ENCODE measurements at places on chromosomes 3 and 15.

GRCh38 chr3:63921741-63922482 lies 9.7 kb upstream of the SCAANT1 start:
- DNase-seq, result no peak

DNA sequence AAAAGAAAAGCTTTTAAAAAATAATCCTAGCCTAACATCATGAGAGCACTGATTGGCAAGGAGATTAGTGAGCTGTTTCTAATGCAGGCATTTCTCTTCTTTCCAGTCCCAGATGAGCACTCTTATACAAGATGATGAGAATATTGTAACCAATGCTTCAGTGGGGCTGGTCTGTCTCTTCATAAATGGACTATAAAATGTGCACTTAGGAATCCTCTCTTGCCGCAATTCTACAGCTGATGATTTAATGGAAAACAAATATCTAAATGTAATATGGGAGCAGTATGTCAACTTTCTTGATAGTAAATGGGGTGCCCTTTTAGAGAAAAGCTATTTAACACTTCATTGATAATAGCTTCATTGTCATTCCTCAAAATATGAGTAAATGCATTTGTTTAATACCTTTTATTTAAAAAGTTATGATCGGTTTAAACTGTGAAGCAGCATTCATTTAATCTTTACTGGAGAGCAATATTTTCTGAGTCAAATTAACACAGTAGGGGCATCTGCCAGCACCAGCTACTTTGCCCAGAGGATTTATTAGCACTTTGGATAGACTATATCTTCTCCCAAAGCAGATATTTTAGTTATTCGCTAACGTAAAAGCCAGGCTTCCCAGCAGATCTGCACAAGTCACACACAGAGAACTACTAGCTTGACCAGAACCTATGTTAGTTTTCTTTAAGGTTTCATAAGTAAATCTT lies 985.9 kb downstream of the DIPK2A start:
- no peak for DNase-seq

DNA sequence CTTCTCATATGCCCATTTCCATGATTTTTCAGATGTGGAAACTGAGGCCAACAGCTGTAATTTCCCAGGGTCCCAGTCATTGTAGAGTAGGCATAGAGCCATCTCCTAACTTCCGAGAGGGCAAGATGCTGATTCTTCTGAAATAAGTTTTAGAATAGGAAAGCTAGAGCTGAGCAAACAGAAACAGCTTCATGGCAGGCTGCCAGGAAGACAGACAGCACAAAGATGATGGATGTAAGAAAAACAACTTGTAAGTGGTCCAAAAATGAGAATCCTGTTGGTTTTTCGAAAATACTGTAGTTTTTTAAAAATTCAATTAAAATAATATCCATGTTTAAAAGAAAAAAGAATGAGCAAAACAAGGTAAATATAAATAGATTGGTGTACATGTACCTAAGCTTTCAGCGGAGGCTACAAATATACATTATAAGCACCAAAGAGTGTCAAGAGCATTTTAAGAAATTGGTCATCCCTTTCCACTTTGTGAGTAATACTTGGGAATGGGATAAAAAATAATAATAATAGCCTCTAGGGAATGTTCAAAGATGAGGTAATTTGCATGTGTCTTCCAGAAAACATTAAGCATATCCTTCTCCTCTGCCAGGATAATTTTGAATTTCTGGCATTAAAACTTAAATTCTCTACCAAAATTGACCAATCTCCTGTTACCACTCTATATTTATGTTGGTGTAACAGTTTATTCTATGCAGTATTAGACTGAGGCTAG lies 406.6 kb downstream of the MECOM start:
- no peak for DNase-seq

DNA sequence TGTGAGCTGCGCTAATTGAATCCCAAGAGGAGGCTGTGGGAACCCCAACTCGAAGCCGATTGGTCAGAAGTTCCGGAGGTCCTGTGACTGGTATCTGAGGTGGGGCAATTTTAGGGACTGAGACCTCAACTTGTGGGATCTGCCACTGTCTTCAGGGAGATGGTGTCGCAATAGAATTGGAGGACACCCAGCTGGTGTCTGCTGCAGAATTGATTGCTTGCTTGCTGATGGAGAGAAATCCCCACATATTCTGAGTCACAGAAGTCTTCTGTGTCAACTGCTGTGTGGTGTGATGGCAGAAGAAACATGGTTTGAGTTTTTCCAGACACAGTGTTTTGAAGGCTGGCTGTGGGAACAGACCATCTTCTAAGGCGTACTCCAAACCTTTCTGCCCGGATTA lies 99.7 kb upstream of the PLXNA1 start:
- no peak for DNase-seq

DNA sequence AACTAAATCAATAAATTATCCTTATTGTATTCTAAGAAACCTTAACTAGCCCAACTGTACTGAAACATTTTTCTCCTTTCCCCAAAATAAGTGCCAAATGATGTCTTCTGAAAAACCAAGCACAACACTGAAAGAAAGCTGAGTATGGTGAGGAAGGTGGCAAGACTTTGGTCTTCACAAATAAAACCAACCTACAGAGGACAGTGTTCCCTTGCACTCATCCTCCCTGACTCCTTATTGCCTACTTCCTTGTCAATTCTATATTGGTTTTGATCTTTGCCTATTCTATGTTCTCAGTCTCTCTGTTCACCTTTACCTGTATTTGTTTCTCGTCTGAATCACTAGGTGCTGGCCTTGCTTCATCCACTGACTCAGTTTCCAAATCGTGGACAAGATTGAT lies 490.1 kb upstream of the ZNF385D start:
- DNase-seq, result peak; percentile 3

GRCh38 chr3:177358977-177359592 lies 161.8 kb upstream of the TBL1XR1 start:
- DNase-seq, result peak; percentile 38

GRCh38 chr3:38645076-38645475 lies 4.4 kb downstream of the SCN5A start:
- no peak for DNase-seq

- no peak for DNase-seq
Observed at GRCh38 chr3:50380405-50381085, 21.2 kb upstream of the TMEM115 start.

GRCh38 chr3:160665784-160666526 lies 11.0 kb upstream of the ARL14 start:
- DNase-seq, result no peak

- no peak for DNase-seq
Observed at GRCh38 chr15:39502611-39503195, 78.2 kb upstream of the THBS1 start.

DNA sequence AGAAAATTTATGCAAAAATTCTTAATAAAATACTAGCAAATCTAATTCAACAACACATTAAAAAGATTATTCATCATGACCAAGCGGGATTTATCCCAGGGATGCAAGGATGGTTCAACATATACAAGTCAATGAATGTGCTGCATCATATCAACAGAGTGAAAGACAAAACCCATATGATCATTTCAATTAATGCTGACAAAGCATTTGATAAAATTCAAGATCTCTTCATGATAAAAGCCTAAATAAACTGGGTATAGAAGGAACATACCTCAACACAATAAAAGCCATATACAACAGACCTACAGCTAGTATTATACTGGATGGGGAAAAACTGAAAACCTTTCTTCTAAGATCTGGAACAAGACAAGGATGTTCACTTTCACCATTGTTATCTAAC lies 89.7 kb downstream of the KBTBD8 start:
- DNase-seq, result no peak

GRCh38 chr3:138456961-138457862 lies 22.8 kb downstream of the ESYT3 start:
- no peak for DNase-seq

- DNase-seq, result no peak
Observed at GRCh38 chr3:112375117-112375516, 42.2 kb downstream of the CD200 start.

- DNase-seq, result peak; percentile 65
Observed at GRCh38 chr3:198079771-198080520, 119.9 kb downstream of the LMLN start.

- DNase-seq, result no peak
Observed at GRCh38 chr3:188752850-188753249, 418.9 kb upstream of the TPRG1 start.

DNA sequence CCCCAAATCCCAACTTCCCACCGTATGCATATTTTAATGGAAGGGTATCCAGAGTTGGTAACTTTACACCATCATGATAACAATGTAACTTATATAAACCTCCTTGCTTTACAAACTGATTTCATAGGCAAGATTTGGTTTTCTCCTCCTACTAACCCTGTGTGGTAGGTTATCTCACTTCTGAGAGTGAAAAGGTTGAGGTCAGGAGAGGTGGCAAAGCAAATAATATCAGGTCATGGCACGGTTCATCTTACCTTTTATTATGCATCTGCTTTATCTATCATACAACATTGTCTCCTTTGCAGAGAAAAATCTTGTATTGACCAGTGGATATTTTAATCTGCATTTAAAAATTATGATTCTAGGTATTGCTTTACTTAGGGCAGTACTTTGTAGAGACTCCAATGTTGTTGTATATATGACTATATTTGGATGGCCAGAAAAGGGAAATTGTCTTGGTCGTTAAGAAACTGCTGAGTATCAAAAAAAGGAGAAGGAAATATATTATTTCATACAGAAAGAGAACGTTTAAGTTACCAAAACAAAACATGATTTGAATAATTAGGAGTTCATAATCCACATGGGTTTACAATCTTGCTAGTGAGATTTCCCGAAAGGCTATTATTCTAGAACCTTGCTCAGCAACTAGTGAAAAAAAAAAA lies 30.4 kb downstream of the NFKBIZ start:
- no peak for DNase-seq

DNA sequence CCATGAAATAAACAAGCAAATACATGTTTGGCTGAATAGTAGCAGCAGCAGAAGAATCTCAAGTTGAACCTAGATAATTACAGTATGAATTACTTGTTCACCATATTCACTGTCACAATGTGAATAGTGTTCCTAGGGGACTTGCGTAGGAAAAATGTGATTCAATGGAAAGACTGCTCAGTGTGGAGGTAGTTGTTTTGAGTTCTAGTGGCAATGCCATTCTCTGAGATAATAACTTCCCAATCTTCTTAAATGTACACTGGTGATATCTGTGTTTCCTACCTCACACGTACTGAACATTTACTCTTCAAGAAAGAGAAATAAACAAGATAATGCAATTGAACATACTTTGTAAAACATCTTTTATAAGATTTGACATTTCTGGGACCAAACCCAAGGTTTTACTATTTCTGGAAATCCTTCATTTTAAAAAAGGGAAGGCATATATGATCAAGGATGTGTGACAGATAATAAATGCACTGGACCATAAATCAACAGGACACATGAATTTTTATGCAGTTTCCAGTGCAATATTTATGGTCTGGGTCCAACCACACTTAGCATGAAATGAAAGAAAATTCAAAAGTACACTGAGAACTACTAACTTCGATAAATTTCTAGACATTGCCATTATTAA lies 598.3 kb upstream of the ZNF385D start:
- no peak for DNase-seq

DNA sequence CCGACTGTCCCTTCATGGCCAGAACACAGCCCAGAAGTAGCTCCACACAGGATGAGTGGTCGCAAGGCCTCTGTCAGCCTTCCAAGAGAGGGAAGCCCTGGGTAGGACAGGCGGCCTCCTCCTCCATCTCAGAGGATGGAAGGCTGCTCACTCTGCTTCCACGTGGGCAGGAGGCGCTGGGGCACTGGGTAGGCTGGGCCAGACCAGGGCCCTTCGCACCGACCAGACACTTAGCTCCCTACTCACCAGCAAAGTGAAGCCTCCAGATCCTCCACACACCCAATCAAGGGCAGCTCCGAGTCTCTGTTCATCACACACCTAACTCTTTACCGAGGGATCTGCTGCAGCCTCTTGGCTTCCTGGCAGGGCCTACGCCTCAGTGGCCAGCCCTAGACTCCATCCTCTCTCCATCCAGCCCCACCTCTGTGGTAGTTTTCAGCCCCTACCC lies 24.3 kb upstream of the PLXNA1 start:
- DNase-seq, result no peak
